Immature natural killer cell (primary cell): ENCODE measurements at places on chromosomes 2 and 18. TPM values are rescaled to one million over a fixed set of nuclear protein-coding genes. Genes with fewer than 3 reads are reported as not detected.

RBKS gene
- 3.4 TPM for polyA plus RNA-seq

B3GNT7 gene
- polyA plus RNA-seq: 8.9 TPM

IL36A gene
- not detected for polyA plus RNA-seq

ADCYAP1 gene
- polyA plus RNA-seq: not detected

SPATA3 gene
- polyA plus RNA-seq: not detected

LRRTM4 gene
- not detected for polyA plus RNA-seq

SLC40A1 gene
- polyA plus RNA-seq: 6.5 TPM

TMEM178A gene
- polyA plus RNA-seq: not detected

SCN7A gene
- polyA plus RNA-seq: not detected

DSC2 gene
- polyA plus RNA-seq: not detected

CAPN14 gene
- polyA plus RNA-seq: not detected

C2orf66 gene
- 0.16 TPM for polyA plus RNA-seq

UGT1A3 gene
- not detected for polyA plus RNA-seq

CHRND gene
- not detected for polyA plus RNA-seq

IGFBP2 gene
- polyA plus RNA-seq: 0.66 TPM

XDH gene
- not detected for polyA plus RNA-seq

MYL1 gene
- polyA plus RNA-seq: not detected

KRTCAP3 gene
- 0.63 TPM for polyA plus RNA-seq

MAP2 gene
- polyA plus RNA-seq: not detected

FIGLA gene
- polyA plus RNA-seq: not detected

VAMP8 gene
- 457 TPM for polyA plus RNA-seq

RUFY4 gene
- polyA plus RNA-seq: 0.50 TPM

TEX44 gene
- polyA plus RNA-seq: not detected

FKBP7 gene
- polyA plus RNA-seq: 2.1 TPM

ST8SIA3 gene
- not detected for polyA plus RNA-seq
